ENCODE measurements at places on chromosomes 16 and 17. TPM values are rescaled to one million over a fixed set of nuclear protein-coding genes. Genes with fewer than 3 reads are reported as not detected.

GRCh38 chr16:26733710-26734109 lies 333.0 kb upstream of the C16orf82 start:
- no peak for DNase-seq

Gene GPR142
- polyA plus RNA-seq, result 0.44 TPM

DNA sequence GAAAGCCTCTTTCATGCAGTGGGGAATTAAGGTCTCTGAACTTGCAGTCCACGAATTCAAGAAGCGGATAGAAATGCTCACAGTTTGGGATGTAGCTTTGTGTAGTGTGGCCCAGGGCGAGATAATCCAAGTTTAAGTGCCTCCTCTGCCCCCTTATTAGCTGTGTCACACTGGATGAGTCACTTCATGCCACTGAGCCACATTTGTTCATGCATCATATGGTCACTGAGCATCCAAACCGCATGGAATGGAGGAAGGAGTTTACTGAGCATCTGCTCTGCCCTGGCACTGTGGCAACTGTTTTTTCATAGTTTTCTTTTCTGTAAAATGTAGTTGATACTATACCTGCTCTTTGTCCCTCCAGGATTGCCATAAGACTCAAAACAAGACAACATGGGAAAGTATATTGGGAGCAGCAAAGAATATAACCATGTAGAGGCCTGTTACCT lies 15.1 kb upstream of the DHX8 start:
- no peak for DNase-seq

DNA sequence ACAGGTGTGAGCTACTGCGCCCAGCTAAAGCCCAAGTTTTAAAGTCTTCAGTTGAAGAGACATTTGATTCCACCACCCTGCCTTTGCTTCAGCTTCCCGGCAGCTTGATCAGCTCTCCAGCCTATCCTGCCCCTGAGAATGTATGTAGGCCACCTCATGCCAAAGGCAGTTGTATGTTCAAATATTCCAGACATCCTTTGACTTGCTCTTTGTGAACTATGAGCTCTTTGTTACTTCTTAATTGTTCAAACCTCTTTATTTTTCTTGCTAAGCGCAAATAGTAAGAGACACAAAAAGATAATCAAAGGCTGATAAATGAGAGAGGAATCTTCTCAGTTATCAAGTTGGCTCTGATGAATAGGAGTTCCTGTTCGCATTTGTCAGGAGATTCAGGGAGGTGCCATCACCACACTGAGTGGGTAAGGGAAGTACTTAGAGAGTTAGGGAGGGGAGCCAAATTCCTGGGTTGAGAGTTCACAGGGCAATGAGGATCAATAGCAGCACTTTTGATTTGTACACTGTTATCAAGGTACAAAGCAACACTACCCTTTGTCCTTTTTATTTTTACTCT lies 32.0 kb upstream of the SUPT4H1 start:
- DNase-seq, result no peak

Gene PIRT
- polyA plus RNA-seq, result not detected

GRCh38 chr16:50762241-50762640 lies 20.4 kb downstream of the CYLD start:
- DNase-seq, result no peak

Gene IRX3
- 12.3 TPM for polyA plus RNA-seq

Gene EME1
- polyA plus RNA-seq, result 4.9 TPM

Gene CYB5D1
- polyA plus RNA-seq, result 8.2 TPM

- no peak for DNase-seq
Measured at GRCh38 chr17:51435641-51436091, 175.3 kb downstream of the UTP18 start.

- DNase-seq, result no peak
Measured at GRCh38 chr17:28982131-28982793, 23.6 kb downstream of the SEZ6 start.

- DNase-seq, result no peak
Measured at GRCh38 chr17:65776890-65777289, 215.4 kb upstream of the AXIN2 start.

Gene RNF222
- 0.09 TPM for polyA plus RNA-seq

Gene KLHL10
- 0.15 TPM for polyA plus RNA-seq

- peak; percentile 27 for DNase-seq
Measured at GRCh38 chr17:73228748-73229236, 32.9 kb downstream of the CPSF4L start.

DNA sequence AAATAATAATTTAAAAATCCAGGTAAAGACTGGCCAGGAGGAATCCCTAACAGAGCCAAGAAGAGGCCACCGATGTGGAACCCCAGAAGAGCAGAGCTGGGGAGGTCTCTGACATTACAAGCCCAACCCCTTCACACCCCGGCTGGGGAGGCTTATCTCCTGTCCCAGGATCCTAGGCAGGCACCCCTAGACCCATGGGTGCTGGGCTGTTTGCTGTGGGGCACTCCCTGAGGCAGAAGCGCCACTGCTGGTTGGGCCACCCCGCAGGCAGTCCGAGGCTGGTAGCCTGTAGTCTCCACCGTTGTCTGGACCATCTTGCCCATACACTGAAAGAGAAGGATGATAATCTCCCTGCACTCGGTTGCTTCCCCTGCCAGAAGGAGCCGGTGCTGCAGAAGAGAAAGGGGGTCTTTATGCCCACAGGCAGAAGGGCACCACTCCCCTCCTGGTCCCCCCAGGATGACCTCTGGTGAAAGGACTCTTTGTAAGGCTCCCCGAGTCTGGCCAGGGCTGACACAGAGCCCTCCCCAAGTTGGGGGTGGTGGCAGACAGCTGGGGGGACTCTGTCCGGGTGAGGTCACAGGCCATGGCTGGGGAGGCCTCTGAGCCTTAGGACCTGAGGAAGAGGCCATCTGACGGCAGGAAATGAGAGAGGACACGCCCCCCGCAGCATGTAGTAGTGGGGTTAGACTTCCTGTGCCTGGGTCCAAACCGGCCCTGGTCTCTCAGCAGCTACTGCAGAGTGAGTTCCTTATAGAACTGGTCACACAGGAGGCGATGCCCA lies 34.2 kb downstream of the CFAP20 start:
- no peak for DNase-seq

Gene CCL22
- polyA plus RNA-seq, result 0.15 TPM

Gene XAF1
- 15.2 TPM for polyA plus RNA-seq

DNA sequence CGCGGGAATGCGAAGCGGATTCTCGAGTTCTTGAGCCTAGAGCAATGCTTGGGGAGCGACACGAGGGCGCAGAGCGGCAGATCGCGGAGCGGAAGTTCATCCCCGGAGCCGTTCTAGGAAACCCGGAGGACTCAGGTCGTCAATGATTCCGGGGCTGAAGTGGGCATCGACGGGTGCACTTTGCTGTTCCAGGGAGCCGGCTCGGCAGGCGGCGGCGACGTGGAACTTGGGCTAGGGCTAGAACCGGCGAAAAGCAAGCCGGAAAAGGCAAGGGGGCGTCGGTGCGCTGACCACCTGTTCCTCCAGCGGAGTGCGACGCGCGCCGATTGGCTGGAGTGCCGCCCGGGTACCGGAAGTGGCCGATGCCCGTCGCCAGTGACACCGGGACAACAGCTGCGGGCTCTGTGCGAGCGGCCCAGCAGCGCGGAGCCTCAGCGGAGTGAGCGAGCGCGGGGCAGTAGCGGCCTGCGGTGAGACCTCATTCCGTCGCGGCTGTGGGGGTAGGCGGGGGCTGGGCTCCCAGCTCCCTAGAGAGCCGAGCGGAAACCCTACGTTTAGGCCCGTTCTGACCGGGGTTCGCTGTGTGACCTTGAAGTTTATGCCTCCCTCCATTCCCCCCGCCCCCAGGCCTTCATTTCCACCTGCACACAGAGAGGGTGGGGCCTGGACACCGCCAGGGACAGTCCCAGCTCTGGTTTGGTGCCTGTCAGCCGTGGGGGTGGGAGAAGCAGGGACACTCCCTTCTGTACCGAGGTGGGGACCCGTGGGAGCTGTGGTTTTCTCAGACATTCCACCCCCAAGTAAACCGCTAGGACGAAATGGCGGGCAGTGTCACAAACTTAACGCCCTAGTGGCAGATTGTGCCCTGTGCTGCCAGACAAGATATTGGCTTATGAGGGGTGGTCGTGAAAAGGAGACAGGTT lies at the start of gene ZFP3:
ZFP3 (plus strand) TSS at position 362 of the 923 bp plus-strand sequence. CDS start 13,038 bp downstream, outside the sequence.
- peak; percentile 86 for DNase-seq

- peak; percentile 55 for DNase-seq
Measured at GRCh38 chr16:53964145-53964790, 260.3 kb downstream of the FTO start.

Gene SRL
- polyA plus RNA-seq, result 671 TPM

DNA sequence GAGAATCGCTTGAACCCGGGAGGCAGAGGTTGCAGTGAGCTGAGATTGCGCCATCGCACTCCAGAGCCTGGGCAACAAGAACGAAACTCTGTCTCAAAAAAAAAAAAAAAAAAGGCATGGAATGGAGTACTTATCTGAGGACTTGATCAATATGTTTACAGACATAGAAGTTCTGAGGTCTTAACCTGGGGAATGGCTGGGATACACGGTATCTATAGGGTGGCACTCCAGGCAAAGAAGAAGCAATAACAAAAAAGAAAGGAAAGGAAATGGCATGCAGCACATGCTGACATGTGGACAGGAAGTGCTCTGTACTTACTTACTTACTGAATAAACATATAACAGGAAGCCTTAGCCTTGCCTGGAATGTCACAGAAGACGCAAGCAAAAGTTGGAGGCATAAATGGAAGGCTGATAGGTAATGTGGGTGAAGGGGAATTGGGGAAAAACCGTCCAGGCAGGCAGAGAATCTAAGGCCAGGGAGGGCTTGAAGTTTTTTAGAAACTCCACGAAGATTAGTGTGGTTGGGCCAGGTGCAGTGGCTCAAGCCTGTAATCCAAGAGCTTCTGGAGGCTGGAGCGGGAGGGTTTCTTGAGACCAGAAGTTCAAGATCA lies 10.1 kb upstream of the SPOP start:
- no peak for DNase-seq

- no peak for DNase-seq
Measured at GRCh38 chr17:73091770-73092522, 542 bp downstream of the SLC39A11 start.
